Activated CD4-positive, alpha-beta T cell treated with anti-CD3 and anti-CD28 coated beads, Interleukin-10, Interleukin-2, amounts not matched to agents 100 ng/mL and 50 ng/mL, durations not matched to agents 16 hours and 8 hours (primary cell): ENCODE measurements at places on chromosomes 4 and X.

- no peak for DNase-seq
These were observed 37.2 kb upstream of the SCRG1 start for GRCh38 chr4:173436149-173436579.

GRCh38 chr4:53778155-53778554 lies 186.9 kb upstream of the LNX1 start:
- DNase-seq: no peak

DNA sequence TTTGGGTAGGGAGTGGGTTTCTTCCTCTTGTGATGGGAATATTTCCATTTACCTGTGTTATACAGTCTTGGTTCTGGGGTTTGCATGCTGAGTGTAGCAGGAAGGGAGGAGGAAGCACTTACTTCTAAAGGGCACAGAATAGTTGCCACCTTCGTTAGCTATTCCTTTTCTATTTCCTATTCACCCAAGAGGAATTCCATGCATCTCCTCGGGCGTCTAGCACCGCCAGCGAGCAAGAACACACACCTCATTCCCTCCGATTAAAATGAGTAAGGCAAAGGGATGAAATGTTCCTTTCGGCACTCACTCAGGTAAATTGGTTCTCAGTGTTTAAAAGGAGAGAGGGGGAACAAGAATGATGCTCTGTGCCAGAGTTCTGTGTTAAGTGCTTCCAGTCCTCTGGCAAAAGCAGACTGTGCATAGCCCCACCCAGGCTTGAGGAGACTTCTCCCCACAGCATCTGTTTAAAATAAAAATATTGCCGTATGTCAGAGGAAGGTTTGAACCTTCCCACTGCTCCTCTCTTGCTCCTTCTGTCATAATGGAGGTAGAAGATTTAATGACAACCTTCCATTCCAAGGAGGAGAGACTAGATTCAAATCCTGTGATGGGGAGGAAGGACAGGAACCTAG lies 351.4 kb downstream of the PTTG2 start:
- DNase-seq: no peak

DNA sequence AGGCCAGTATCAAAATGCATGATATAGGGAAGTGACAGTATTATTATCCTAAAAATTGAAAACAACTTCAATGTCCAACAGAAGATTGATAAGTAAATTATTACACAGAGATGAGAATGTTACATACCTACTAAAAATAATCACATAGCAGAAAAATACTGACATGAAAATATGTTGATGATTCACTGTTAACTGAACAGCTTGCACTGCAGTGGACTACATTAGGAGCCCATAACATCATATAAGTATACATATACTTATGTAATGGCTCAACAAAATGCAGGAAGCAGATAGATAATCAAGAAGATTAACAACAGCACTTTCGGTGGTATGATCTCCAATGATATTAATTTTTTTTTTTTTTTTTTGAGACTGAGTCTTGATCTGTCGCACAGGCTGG lies 7.1 kb downstream of the CLOCK start:
- DNase-seq: no peak

- no peak for DNase-seq
These were observed 10.5 kb upstream of the RNF128 start for GRCh38 chrX:106716004-106716403.

DNA sequence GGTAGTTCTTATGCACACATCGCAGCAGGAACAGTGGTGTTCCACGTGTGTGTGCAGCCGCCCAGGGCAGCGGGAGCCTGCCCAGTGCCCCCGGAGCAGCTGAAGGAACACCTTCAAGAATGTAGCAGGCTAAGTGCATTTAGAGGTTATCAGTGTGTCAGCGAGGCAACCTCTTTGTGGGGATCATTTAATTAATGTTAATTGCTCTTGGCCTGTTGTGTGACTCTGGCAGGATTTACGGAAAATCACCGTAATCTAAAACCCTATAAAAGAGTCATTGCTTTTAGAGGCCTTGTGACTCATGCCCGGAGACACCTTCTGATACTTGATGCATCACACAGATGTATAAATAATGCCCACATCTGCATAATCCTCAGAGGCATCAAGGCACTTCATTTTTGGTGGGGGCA lies 47.3 kb upstream of the GATB start:
- DNase-seq: no peak

DNA sequence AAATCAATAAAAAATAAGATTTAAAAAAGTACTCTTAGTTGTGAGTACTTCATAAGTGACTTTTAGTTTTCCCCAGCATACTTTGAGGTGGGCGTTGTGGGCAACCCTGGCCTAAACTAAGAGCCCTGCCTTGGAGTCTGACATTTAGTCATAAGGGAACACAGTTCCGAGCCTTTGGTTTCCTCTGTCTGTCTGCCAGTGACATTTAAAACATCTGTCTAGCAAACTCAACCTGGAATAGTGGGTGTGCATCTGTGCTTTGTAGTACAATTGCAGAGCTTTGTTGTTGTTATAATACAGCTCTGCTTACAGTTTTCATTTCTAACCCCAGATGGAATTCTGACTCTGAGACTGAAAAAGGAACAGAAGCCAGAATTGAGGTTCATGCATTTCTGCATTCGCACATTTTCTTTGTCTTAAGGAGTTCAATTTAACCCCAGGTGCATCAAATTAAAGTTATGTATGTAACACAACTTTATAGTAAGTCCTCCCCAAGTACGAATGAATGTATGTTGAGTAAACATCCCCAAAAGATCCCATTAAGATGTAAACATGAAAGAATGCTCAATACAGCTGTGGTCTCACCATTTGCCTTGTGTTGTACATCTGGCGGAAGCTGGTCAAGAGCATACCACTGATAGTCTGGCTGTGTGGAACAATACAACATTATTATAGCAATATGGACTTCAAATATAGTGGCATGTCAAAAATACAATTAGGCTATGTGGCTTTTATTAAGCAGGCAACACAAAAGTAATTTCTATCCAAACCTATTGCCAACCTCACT lies 25.9 kb downstream of the TNIP3 start:
- DNase-seq: peak; percentile 60

DNA sequence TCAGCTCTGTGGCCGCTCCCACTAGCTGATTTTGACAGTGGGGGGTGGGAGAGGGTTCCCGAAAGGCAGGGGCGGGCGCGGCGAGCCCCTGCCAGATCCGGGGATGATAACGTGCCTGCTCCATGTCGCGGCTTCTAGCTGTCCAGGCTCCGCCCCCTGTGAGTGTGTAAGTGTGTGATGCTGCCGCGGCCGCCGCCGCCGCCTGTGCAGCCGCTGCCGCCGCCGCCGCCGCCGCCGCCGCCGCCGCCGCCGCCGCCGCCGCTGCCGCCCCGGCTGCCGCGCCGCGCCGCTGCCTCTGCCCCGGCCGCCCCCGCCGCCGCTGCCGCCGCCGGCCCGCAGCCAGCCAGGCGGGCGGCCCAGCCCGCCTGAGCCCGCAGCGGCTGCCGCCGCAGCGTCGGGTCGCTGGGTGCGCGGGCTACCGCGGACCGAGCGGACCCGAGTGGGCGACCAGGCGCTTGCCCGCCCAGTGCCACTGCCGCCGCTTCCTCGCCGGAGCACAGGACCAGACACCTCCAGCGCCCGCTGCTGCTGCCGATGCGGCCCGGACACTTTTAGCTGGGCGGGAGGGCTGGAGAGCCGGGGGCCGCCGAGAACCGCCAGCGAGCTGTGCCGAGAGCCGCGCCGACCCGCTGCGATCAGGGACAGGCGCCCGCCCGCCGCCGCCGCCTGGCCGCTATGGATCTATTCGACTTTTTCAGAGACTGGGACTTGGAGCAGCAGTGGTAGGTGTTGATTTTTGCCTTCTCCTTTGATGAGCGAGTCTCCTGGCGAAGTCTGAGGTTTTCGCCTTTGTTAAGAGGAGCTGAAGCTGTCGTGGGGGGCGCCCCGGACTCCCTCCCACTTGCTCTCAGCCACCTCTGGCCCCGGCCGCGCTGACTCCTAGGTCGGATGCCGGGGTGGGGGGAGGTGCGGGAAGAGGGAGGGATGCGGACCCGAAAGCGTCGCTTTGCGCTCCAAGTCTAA lies at the start of gene AFF2:
TSS of gene AFF2 (plus strand) at position 195 of the 963 bp plus-strand sequence. CDS start at position 676, 481 bp downstream.
- DNase-seq: peak; percentile 45

GRCh38 chr4:87313756-87314155 lies 8.9 kb downstream of the HSD17B13 start:
- DNase-seq: no peak

GRCh38 chr4:53011259-53011905 lies 149.3 kb downstream of the RASL11B start:
- DNase-seq: no peak

- DNase-seq: no peak
These were observed 204.7 kb upstream of the GABRA2 start for GRCh38 chr4:46594661-46595060.

- no peak for DNase-seq
These were observed 35.4 kb upstream of the ENPP6 start for GRCh38 chr4:184253072-184253420.

DNA sequence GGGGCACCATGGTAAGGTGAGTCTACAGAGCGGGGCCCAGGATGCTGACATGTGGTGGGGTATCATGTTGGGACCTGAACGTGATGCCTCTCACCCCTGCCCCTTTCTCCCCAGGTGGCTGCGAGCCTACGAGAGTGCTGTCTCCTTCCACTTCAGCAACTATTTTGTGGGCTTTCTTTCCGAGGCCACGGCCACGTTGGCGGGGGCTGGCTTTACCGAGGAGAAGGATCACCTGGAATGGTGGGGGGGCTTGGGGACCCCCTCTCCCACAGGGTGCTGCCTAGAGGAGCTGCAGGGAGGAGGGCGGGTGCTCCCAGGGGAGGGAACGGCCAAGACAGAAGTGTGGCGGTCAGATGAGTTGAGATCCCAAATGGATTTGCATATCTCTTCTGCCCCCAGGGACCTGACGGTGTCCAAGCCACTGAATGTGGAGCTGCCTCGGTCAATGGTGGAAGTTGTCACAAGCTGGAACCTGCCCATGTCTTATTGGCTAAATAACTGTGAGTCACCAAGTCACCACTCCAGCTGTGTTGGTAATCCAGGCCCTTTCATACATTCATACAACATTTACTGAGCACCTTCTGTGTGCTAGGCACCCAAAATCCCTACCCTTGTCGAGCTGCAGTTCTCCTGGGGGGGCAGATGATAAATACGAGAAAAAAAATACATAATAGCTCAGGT lies 5.5 kb downstream of the PORCN start:
- no peak for DNase-seq

DNA sequence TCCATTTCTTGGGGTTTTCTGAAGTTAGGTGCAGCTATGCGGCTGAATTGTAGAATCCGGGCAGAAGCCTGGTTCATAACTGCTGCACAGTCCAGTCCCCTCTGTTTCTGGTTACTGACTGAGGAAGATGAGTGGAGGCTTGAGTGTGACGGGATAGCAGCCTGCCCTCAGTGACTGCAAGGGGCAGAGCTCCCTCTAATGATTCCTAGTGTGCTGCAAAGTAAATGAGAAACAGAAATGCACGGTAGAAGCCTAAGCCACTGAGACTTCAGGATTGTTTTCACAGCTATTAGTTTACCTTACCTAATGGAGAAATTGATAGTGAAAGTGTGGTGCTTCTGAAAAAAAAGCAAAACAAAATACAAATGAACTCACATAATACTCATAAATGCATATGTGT lies 189.2 kb downstream of the GPM6A start:
- DNase-seq: no peak

- DNase-seq: no peak
These were observed 740.4 kb downstream of the TRIML1 start for GRCh38 chr4:188879598-188879997.

DNA sequence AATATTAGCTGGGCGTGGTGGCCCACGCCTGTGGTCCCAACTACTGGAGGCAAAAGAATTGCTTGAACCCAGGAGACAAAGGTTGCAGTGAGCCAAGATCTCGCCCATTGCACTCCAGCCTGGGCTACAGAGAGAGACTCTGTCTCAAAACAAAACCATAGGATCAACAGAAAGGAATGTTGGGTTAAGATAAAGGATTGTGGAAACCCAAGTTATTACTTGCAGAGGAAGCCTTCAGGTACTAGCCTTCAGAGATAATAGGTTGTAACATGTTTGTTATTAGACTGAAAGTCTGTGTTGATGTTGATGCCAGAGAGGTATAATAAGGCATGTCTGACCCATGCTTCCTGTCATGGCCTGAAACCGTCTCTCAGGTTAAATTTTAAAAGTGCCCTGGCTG lies 16.9 kb downstream of the SSX5 start:
- DNase-seq: no peak

GRCh38 chrX:14825851-14826250 lies 47.0 kb downstream of the FANCB start:
- no peak for DNase-seq

GRCh38 chr4:120158046-120158445 lies 91.4 kb upstream of the MAD2L1 start:
- no peak for DNase-seq

GRCh38 chrX:41737065-41737464 lies 13.1 kb downstream of the GPR82 start:
- DNase-seq: peak; percentile 51

GRCh38 chr4:155545456-155545855 lies 121.2 kb upstream of the GUCY1A1 start:
- DNase-seq: no peak

DNA sequence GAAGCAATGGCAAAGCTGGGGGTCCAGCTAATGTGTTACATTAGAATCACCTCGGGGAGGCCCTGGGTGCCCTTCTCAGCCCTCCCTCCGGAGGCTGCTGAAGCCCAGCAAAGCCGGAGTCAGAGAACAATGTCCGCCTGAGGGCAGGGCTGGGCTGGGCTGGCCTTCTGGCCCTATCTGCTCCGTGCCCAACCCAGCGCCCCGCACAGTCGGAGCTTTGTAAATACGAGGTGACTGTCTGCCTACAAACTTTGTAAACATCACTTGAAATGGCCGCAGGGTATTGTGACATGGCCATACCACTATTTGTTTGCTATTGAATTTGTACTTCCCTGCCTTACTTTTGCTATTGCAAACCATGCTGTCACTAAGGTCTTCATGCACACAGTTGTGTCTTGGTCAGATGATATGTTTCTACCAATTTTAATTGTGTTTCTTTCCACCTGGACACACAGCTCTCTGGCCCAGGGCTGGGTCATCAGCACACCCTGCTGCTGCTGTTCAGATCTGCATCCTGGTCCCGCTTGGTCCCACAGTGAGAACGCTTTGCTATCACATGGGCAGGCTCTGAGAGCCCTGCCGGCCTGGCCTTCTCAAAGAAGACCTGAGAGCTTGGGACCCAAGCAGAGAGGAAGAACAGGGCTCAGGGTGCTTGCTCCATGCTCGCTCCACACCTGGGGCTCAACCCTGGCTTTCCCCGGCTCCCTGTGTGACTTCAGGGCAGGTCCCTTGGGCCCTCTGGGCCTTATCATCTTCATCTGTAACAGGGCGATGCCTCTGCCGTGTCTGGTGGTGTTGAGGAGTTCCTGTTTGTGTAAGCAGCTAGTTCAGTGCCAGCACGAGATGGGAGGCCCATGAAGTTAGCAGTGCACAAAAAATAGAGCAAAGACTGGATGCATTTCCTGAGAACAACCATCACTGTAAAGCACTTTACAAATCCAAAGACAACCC lies 2.3 kb downstream of the S100P start:
- DNase-seq: peak; percentile 84

DNA sequence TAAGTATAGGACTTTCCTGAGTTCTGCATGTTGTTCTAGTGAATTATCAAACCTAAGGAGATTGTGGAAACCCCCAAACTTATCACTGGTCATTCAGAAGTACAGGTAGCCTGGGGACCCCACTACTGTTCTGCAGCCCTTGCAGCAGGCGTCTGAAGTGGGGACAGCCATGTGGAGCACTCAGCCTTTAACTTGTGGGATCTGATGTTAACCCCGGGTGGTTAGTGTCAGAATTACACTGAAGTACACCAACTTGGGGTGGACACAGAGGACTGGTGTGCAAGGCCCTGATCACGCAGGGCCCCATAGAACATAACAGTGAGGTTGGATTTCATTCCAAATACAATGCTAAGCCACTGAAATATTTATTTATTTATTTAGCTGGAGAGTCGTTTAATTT lies 103.7 kb downstream of the SCD5 start:
- DNase-seq: no peak

GRCh38 chrX:29040160-29040559 lies 452.9 kb downstream of the IL1RAPL1 start:
- no peak for DNase-seq
